A549 treated with dexamethasone at 1 μM for 4 hours (cell line): ENCODE measurements at places on chromosomes 2 and 18. TPM values are rescaled to one million over a fixed set of nuclear protein-coding genes. Genes with fewer than 3 reads are reported as not detected.

HOXD8 gene
- 5.0 to 5.4 TPM (median 5.3 TPM) in 5 replicates for total RNA-seq

ANKRD30B gene
- total RNA-seq, result not detected in 5 replicates

TMEM169 gene
- 0.33 to 0.58 TPM (median 0.43 TPM) in 5 replicates for total RNA-seq

UXS1 gene
- 50.0 to 54.3 TPM (median 52.4 TPM) in 5 replicates for total RNA-seq

KCMF1 gene
- total RNA-seq, result 105 to 141 TPM (median 129 TPM) in 5 replicates

WDFY1 gene
- total RNA-seq, result 28.1 to 41.5 TPM (median 36.6 TPM) in 5 replicates

CD302 gene
- 2.1 to 3.2 TPM (median 2.6 TPM) in 5 replicates for total RNA-seq

MPV17 gene
- 76.2 to 97.2 TPM (median 87.4 TPM) in 5 replicates for total RNA-seq

KIAA2012 gene
- total RNA-seq, result not detected in 5 replicates

MAL gene
- total RNA-seq, result 0.11 to 0.32 TPM (median 0.24 TPM) in 4 of 5 replicates, not detected in the other

ABCG8 gene
- 0.04 TPM in 1 of 5 replicates, not detected in the others for total RNA-seq

ATF2 gene
- 15.3 to 24.3 TPM (median 21.6 TPM) in 5 replicates for total RNA-seq

CIDEA gene
- total RNA-seq, result not detected in 5 replicates

CD8B gene
- total RNA-seq, result not detected in 5 replicates

SCN9A gene
- 2.2 to 5.0 TPM (median 4.3 TPM) in 5 replicates for total RNA-seq

RAMP1 gene
- total RNA-seq, result 0.14 TPM in 1 of 5 replicates, not detected in the others

UGT1A9 gene
- total RNA-seq, result 3.9 to 5.2 TPM (median 4.5 TPM) in 5 replicates

RAB1A gene
- 218 to 235 TPM (median 231 TPM) in 5 replicates for total RNA-seq

CD28 gene
- total RNA-seq, result not detected in 5 replicates

CNRIP1 gene
- 1.4 to 2.3 TPM (median 1.7 TPM) in 5 replicates for total RNA-seq

CDC42EP3 gene
- total RNA-seq, result 91.8 to 135 TPM (median 128 TPM) in 5 replicates

CAPN14 gene
- 0.04 to 0.06 TPM (median 0.05 TPM) in 4 of 5 replicates, not detected in the other for total RNA-seq

PLEKHH2 gene
- total RNA-seq, result 1.3 to 3.1 TPM (median 2.2 TPM) in 5 replicates

SERPINB8 gene
- total RNA-seq, result 8.3 to 10.7 TPM (median 9.5 TPM) in 5 replicates

ZNF638 gene
- 62.3 to 72.8 TPM (median 66.6 TPM) in 5 replicates for total RNA-seq

INPP5D gene
- 0.40 to 0.70 TPM (median 0.62 TPM) in 5 replicates for total RNA-seq

OSBPL6 gene
- 5.5 to 7.5 TPM (median 6.8 TPM) in 5 replicates for total RNA-seq

HOXD10 gene
- total RNA-seq, result 4.1 to 6.7 TPM (median 5.3 TPM) in 5 replicates

C1GALT1C1L gene
- total RNA-seq, result 2.1 to 2.4 TPM (median 2.3 TPM) in 5 replicates

OLA1 gene
- 116 to 138 TPM (median 129 TPM) in 5 replicates for total RNA-seq

LPIN1 gene
- total RNA-seq, result 7.3 to 11.9 TPM (median 9.2 TPM) in 5 replicates

IL37 gene
- 0.23 TPM in 1 of 5 replicates, not detected in the others for total RNA-seq

CRYBA2 gene
- total RNA-seq, result 0.31 TPM in 1 of 5 replicates, not detected in the others

BCS1L gene
- total RNA-seq, result 39.1 to 49.2 TPM (median 44.4 TPM) in 5 replicates

KATNAL2 gene
- total RNA-seq, result 1.7 to 2.9 TPM (median 2.1 TPM) in 5 replicates

DPYSL5 gene
- total RNA-seq, result 3.6 to 6.4 TPM (median 5.2 TPM) in 5 replicates

GALR1 gene
- total RNA-seq, result not detected in 5 replicates

TWIST2 gene
- 8.1 to 12.9 TPM (median 12.3 TPM) in 5 replicates for total RNA-seq

IL1R1 gene
- total RNA-seq, result 37.3 to 57.0 TPM (median 46.4 TPM) in 5 replicates

SCN3A gene
- total RNA-seq, result 0.01 to 0.02 TPM (median 0.02 TPM) in 3 of 5 replicates, not detected in the others

CTNNA2 gene
- 0.19 to 0.89 TPM (median 0.33 TPM) in 5 replicates for total RNA-seq

EGR4 gene
- total RNA-seq, result 0.09 to 0.27 TPM (median 0.12 TPM) in 5 replicates

ADCYAP1 gene
- total RNA-seq, result not detected in 5 replicates

CNTNAP5 gene
- total RNA-seq, result not detected in 5 replicates

MRPS9 gene
- total RNA-seq, result 31.3 to 33.3 TPM (median 32.8 TPM) in 5 replicates

RAX gene
- not detected in 5 replicates for total RNA-seq

TYMS gene
- total RNA-seq, result 157 to 183 TPM (median 174 TPM) in 5 replicates

MARCHF4 gene
- total RNA-seq, result 20.0 to 28.3 TPM (median 23.3 TPM) in 5 replicates

IGFBP5 gene
- total RNA-seq, result 0.18 to 0.27 TPM (median 0.23 TPM) in 5 replicates

SCG2 gene
- 1.0 to 1.5 TPM (median 1.2 TPM) in 5 replicates for total RNA-seq

GLB1L gene
- 6.0 to 7.1 TPM (median 6.6 TPM) in 5 replicates for total RNA-seq

CCDC121 gene
- 3.5 to 4.8 TPM (median 3.8 TPM) in 5 replicates for total RNA-seq
